ENCODE measurements at places on chromosomes 2 and 18.
A peak's percentile ranks its signal among the peaks of the same experiment; 100 is the strongest.

GRCh38 chr18:27609221-27609620, 424.1 kb upstream of the CHST9 start:
- no peak for DNase-seq

DNA sequence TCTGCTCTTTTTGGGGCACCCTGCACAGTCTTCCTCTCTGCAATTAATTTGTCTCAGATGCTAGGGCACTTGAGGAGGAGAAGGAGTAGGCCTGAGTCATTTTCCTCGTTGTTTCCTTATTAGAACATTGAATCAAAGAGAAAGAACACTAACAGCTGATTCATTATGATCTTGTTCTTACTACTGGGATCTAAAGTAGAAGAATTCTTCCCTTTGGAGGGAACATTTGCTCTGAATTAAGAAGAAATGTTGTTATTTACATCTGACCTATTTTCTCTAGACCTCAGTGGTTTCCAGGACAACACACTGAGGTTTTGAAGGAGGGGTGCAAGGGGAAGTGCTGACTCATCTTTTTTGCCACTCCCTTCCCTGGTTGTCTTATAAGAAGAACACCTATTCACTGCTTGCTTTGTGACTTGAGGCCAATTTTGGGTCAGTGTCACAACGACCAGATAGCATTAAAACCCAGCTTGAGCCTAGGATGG, 24.3 kb upstream of the STAT1 start:
- peak; percentile 56 for DNase-seq

DNA sequence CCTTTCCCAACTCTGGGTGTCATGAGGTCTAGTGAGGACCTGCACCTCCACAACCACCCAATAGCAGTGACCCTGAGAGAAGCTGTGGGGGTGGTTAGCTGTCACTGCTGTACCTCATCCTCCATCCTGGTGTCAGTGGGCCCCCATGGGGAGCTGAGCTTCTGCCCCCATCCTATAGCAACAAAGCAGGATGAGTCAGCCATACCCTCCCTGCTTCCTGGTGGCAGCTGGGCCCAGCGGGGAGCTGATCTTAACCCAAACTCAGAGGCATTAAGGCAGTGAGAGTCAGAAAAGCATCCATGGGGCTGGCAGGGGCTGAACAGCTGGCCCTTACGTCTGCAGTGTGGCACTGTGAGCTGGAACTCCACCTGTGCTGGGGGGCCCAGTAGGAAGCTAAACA, 247.8 kb upstream of the HDAC4 start:
- DNase-seq, result no peak

GRCh38 chr18:28175930-28176697, 816 bp downstream of the CDH2 start:
- no peak for DNase-seq

DNA sequence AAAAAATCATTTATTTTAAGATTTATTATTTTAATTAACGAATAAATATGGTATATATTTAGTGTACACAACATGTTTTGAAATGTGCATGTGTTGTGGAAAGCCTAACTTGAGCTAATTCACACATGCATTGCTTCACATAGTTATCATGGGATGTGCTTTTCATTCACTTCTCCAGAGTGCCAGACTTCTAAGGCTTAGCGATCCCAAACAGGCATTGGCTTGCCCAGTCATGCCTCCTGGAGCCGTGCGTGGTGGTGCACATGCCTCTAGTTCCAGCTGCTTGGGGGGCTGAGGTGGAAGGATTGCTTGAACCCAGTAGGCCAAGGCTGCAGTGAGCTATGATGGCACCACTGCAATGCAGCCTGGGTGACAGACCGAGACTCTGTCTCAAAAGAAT, 40.5 kb downstream of the ARHGEF4 start:
- DNase-seq, result no peak

- DNase-seq, result no peak
Observed at GRCh38 chr2:169892951-169893350, 65.7 kb downstream of the UBR3 start.

Data from stimulated activated CD4-positive, alpha-beta T cell treated with anti-CD3 and anti-CD28 coated beads, Interleukin-1b, Interleukin-23, amount 100 ng/mL, for 48 hours (primary cell).